CD4-positive, CD25-positive, alpha-beta regulatory T cell (primary cell): ENCODE measurements at places on chromosomes 16 and 17. TPM values are rescaled to one million over a fixed set of nuclear protein-coding genes. Genes with fewer than 3 reads are reported as not detected.
A peak's percentile ranks its signal among the peaks of the same experiment; 100 is the strongest.

DNA sequence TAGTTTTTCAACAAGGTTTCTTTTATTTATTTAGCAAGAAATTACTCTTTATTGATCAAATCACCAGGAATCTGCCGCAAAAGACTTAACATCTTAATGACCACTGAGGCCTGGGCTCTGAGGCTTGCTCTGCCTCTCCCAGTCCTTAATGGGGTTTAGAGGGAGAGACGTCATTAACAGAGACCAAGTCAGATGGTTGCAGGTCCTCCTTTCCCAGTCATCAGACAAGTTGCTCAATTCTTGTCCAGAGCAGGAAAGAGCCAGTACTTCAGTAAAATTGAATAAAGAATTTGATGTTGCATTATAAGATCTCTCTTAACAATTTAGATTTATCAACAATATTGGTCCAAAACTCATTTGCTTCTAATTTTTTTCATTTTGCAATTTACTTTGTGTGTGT, 2.0 kb downstream of the SEPHS2 start:
- no peak for DNase-seq

DNA sequence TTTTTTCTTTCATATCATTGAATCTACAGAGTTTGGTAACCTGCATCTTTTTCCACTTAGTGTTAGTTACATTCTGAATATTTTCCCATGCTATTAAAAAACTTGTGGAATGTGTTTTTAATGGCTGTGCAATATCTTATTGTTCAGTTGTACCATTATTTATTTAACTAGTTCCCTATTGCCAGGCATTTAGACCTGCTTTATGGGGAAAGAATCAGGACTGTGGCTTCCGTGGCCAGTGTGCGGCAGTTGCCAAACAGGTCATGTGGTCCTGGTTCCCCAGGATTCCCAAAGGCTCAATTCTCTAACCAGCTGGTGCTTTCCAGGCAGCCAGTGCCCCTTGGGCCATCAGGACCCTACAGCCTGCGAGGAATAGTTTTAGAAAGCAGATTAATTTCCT, 30.8 kb downstream of the NDEL1 start:
- DNase-seq = no peak

DNA sequence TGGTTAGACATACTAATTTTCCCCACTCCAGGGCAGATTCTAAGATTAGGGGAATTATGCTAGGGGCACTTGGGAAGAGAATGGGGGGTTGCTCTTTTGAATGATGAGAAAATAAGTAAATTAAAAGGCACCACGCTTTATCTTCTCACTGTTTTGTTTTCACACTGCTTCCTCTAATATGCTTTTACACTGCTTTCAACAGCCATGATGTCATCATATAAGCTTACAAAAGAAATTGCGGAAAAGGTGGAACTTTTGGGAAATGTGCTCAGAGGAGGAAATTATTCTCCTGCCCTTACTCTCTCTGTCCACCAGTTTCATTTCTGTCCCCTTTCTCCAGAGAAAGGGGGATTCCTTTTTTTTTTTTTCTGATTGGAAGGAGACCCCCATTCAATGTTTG, 308.2 kb downstream of the TOX3 start:
- DNase-seq = no peak

- DNase-seq = no peak
Observed at GRCh38 chr16:81516478-81517149, 72.0 kb downstream of the CMIP start.

GRCh38 chr17:81218459-81218858, 4.3 kb downstream of the CEP131 start:
- DNase-seq = no peak

DNA sequence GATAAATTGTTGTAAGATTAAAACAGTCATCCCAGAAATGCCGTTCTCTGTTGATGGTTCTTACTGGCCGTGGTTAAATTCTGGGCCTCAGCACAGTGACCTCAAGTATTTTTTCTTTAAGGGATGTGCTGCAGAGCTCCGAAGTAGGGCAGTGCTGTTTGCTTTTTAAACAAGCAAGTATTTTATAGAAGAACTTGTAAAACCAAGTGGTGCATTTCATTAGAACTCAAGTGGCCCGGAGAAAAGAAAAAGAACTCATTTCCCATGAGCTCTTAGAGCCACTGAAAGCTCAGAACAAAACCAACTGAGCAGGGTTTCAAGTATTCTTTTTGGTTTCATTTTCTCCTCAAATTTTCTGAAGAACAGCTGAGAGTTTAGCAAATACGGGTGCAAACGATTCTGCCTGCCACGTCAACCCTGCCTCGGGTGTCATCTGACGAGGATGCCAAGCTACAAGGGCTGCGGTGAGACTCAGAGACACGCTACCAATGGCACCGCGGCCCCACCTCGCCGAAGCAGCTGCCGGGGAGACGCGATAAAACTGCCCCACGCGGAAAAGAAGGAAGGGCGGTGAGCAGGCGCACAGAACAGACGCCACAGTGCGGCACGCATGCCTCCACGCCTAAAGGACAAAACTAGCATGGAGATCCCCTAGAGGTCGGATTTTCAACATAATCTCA, 6.3 kb downstream of the LMF1 start:
- peak; percentile 69 for DNase-seq

DNA sequence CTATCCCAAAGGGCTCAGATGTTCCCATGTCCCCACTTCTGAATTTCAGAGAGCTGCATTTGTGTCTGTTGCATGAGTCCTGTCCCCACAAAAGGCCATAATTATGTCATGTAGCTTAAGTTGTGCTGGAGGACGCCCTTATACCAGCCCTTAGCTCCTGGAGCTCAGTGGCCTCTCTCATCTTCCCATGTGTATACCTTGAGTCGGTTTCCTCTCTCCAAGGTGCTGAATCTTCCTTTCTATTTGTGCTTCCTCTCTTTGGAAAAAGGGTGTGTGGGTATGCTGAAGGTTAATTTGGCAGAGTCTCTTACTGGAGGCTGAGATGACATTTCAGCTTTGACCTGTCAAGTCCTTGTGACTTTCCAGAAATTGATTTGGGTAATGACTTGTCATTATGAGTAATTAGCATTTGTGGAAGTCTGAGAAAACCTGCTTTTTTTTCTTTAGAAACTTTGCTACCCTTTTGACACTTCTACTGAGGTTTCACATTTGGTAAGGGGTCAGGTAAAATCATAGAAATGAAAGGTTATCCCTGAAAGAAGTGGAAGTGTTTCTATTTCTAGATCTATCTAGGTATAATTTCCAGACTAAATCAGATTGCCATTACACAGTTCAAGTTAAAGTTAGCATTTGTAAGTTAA, 185.4 kb downstream of the ABCC12 start:
- no peak for DNase-seq

- no peak for DNase-seq
Observed at GRCh38 chr17:43717913-43718312, 40.7 kb downstream of the SOST start.

- DNase-seq = peak; percentile 28
Observed at GRCh38 chr16:75305364-75306098, 54.1 kb upstream of the BCAR1 start.

DNA sequence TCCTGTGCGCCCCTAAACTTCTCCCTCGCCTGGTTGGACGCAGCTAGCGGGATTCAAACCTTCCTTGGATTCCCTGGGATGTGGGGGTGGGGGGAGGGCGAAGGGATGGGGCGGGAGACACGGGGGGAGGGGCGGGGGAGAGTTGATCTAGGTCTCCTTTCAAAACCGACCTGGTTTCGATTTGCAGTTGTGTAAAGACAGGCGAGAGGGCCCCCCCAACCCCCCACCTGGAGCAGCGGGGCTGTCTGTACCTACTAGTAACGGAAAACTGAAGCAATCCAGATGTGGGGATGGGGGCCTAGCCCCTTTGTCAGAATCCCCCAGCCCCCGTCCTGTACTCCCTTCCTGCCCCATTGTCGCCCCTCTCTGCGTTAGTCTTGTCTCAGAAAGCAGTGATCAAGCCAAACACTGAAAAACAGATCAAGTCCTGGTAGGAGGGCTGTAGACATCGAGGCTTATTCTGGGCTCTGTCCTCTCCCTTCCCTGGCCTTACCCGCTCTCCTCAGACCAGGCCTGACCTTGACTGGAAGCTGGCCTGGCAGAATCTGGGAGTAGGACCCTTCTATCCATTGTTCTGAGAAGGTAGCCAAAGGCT, 902 bp downstream of the DLX4 start:
- DNase-seq = no peak

- DNase-seq = peak; percentile 25
Observed at GRCh38 chr17:31715446-31715845, 143.6 kb downstream of the COPRS start.

DNA sequence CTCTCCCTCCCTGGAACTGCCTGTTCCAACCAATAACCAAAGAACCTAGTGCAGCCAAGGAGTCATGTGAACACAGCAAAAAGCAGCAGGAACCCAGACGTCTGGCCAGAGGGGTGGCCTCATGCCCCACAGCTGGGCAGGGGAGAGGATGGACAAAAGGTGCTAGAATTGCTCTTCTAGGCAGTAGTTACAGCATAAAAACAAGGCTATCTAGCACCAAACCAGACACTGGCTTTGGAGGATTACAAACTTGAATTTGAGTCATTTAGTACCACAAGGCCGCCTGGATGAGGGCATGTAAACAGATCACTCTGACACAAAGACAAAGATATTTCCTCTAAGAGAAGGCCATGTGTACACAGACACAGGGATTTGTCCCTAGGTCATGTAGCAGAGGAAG, 423.3 kb upstream of the MAF start:
- no peak for DNase-seq

- DNase-seq = no peak
Observed at GRCh38 chr16:84284154-84284722, 10.4 kb upstream of the WFDC1 start.

- DNase-seq = peak; percentile 56
Observed at GRCh38 chr17:77772461-77772897, 186.0 kb upstream of the TNRC6C start.

DNA sequence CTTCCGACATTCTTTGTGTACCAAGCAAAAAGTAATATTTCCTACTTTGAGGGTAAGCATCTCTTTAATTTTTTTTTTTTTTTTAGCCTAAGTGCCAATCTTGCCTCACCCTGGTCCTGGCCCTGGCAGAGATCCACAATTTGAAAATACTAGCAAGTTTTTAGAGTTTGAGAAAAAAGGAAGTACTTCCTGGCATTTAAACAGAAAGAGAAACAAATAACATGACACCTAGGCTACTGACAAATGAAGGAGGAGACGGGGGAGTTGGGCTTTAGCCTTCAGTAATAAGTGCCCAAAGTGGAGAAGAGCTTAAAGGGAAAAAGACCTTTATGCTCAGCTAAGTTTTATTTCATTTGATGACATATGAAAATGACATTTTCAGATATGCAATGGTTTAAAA, 92.8 kb downstream of the HS3ST3A1 start:
- peak; percentile 54 for DNase-seq

GRCh38 chr17:48191362-48191761, 83.8 kb downstream of the SNX11 start:
- no peak for DNase-seq

DNA sequence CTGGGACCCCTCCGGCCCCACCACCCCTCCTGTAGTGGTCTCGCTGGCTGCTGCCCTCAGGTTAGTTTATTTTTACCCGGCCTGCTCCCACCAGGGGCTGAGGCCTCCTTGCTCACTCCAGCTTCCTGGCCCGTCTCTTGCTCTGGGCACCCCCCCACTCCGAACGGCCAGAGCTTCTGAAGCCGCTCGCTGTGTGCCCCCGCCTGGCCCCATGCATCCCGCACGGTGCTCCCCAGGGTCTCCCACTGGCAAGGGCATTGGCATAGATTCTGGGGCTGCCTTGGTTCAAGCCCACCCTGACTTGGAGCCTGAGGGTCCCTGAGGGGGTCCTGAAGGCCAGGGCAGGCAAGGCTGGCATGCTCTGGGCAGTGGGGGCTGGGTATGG, 186.4 kb downstream of the SEC14L1 start:
- no peak for DNase-seq

Gene SEPTIN1
- 198 TPM for total RNA-seq

Gene CCL15
- total RNA-seq = not detected

Gene EXOC3L1
- total RNA-seq = 0.86 TPM

Gene MAF
- total RNA-seq = 120 TPM

Gene ZNF423
- 0.05 TPM for total RNA-seq

Gene ITGAD
- total RNA-seq = not detected

Gene FGF11
- 3.3 TPM for total RNA-seq

Gene GPRC5B
- total RNA-seq = 0.42 TPM

Gene AGRP
- total RNA-seq = not detected

Gene MEIOB
- total RNA-seq = not detected

Gene PTX4
- total RNA-seq = not detected

Gene KIF2B
- total RNA-seq = not detected

Gene NACA2
- not detected for total RNA-seq
